ENCODE measurements at places on chromosomes 12 and 14.

DNA sequence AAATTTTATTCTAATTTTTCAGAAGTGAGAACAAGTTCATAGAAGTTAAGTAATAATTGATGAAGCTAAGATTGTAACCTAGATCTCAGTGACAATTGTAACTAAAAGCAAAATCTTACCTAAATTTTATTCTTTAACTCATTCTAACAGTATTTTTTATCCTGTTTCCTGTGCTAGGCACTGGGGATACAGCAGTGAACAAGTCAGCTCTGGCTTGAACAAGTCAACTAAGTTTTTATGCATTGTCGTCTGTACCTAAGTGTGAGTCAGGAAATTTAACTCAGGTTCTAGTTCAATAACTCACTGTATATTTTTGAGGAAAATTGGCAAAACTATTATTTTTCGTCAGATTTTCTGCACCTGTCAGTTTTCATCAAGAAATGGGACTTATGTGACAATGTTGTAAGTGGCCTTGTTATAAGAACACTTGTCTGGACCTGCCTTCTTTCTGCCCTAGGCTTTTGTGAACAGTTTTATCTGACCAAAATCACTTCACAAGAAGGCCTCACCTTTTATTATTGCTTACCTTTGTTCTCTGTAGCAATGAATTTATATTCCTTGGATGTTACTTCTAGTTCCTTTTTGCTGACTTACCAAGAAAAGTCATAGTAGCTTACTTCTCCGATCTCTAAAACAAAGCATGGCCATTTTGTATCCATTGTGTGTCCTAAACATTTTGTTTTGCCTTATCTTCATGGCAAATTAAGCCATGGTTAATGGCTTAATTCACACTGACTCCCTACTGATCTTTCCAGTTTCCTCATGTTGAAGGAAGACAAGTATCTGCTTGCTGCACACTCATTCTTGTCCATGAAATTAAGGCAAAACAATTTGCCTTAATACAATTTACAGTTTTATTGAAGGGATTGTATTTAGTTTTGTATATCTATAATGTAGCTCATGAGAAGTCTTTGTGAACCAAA lies 2.7 kb downstream of the TMTC3 start:
- DNase-seq = no peak

- DNase-seq = no peak
These were observed 87.2 kb upstream of the FRMD6 start for GRCh38 chr14:51564460-51564859.

GRCh38 chr12:88638388-88638787 lies 58.1 kb upstream of the KITLG start:
- DNase-seq = no peak

GRCh38 chr12:1584326-1584725 lies 10.1 kb downstream of the FBXL14 start:
- DNase-seq = no peak

- DNase-seq = no peak
These were observed 1.1 kb downstream of the TSPAN9 start for GRCh38 chr12:3078086-3078820.

GRCh38 chr12:67067453-67068203 lies 201.5 kb upstream of the CAND1 start:
- no peak for DNase-seq

DNA sequence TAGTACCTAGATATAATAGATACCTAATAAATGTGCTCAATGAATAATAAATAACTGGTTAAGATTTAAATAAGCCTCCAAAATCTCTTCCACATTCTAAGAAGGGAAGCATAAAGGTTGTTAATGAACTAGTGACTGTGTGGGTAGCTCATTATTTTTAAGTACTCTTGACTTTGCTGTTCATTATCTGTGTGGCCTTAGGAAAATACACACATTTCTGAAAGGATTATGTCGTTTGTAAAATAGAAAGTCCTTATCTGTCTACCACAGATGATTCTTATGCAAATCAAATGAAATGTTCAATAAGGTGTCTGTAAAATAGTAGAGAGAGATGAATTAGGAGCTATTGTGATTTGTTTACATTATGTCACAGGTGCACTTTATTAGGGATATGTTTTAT lies 119.5 kb downstream of the LRRK2 start:
- no peak for DNase-seq
